HS-5 (cell line): ENCODE measurements at places on chromosomes 5 and 9.

GRCh38 chr9:101652601-101653175 lies 57.9 kb upstream of the PPP3R2 start:
- no peak for DNase-seq

DNA sequence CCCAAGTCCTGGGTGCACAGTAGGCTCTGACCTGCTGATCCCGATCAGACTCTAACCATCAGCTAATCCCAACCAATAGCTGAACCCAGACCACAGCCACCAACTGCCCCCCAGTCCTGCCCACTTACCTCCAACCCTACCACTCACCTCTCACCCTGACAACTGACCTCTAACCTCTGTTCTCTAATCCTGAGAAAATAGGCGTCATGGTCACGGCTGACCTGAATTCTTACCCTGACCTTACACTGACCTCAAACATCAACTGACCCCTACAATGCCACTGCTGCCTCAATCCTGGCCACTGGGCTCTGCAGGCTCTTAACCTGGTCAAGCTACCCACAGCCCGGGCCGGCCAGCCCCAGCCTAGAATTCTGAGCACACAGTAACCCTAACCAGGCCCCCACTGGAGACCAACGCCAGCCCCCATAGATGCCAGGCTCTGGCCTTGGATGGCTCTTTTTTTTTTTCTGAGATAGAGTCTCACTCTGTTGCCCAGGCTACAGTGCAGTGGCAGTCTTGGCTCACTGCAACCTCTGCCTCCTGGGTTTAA lies 63.8 kb upstream of the ASS1 start:
- DNase-seq, result no peak

DNA sequence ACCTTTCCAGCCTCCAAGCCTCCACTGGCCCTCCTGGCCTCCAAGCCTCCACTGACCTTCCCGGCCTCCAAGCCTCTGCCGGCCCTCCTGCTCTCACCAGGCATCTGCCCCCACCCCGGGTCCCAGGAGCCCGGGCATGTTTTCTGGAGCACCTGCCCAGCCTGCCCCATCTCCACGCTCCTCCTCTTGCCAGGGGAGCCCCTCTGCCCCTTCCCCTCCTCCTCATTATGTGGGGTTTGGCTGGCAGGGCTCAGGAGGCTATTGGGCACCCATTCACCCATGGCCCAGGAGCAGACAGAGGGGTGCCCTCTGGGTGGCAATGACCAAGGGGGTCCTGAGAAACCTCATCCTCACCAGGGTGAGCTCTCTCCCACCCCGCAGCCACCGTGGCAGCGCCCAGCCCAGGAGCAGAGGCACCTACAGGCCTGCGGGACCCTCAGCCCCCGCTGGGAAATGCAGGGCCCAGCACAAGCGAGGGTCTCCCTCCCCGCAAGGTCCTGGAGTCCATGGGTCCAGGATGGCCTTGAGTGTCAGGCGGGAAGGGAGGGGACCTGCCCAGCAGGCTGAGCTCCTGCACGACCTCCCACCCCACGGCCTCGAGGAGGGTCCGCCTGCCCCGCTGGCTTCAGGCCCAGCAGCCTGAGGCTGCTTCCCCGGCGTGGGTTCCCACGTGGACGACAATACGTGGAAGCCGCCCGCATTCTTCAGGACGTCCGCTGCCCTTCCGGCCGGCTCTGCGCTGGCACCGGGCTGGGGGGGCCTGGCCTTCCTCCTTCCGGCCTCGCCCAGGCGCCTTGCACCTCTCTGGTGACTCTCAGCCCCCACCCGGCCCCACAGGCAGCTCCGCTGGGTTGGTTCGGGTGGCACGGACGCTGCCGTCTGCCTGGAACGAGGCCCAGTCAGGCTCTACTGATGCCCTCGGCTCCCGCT lies 51.4 kb upstream of the NRARP start:
- DNase-seq, result no peak

DNA sequence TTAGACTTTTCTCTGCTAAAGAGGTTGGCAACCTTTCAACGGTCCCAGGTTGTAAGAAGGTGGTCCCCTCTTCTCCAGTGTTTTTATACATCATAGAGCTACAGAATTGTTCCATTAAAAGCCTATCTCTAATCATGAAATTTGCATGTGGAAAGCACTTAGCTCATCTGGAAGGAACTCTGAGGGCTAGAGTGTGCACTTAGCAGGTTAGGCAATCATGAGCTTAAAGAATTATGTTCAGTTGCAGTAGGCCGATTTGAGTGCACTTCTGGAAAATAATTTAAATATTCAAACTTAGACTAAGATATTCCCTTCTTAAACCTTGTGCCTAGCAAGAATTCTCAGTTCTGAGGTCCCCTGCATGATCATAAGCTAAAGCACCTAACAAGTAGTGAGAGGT lies 468.7 kb downstream of the SPATA31D1 start:
- DNase-seq, result no peak

- no peak for DNase-seq
Measured at GRCh38 chr5:29701600-29701999, 1491.9 kb upstream of the CDH6 start.

- DNase-seq, result no peak
Measured at GRCh38 chr5:117587111-117587510, 1012.5 kb upstream of the SEMA6A start.

- DNase-seq, result no peak
Measured at GRCh38 chr9:9341203-9341602, 1271.6 kb downstream of the PTPRD start.

DNA sequence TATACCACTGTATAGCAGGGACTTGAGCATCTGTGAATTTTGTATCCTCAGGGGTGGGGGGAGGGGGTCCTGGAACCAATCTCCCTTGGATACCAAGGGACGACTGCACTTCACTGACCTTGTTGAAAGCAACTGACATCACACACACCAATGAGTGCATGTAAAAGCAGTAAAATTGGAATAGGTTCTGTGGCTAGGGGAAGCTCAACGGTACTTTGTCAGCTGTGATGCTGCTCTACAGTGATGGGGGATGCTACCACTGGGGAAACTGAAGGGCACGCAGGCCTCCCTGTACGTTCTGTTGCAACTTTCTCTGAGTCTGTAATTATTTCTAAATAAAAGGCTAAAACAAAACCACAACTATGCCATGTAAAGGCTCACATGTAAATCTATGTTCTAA lies 47.0 kb upstream of the RETREG1 start:
- no peak for DNase-seq

- DNase-seq, result no peak
Measured at GRCh38 chr5:153896701-153897100, 142.0 kb downstream of the FAM114A2 start.

- no peak for DNase-seq
Measured at GRCh38 chr5:158802941-158803341, 296.8 kb downstream of the EBF1 start.

GRCh38 chr9:132242621-132243155 lies 80.8 kb downstream of the NTNG2 start:
- DNase-seq, result no peak

- DNase-seq, result no peak
Measured at GRCh38 chr9:97858826-97859225, 5.8 kb downstream of the FOXE1 start.

DNA sequence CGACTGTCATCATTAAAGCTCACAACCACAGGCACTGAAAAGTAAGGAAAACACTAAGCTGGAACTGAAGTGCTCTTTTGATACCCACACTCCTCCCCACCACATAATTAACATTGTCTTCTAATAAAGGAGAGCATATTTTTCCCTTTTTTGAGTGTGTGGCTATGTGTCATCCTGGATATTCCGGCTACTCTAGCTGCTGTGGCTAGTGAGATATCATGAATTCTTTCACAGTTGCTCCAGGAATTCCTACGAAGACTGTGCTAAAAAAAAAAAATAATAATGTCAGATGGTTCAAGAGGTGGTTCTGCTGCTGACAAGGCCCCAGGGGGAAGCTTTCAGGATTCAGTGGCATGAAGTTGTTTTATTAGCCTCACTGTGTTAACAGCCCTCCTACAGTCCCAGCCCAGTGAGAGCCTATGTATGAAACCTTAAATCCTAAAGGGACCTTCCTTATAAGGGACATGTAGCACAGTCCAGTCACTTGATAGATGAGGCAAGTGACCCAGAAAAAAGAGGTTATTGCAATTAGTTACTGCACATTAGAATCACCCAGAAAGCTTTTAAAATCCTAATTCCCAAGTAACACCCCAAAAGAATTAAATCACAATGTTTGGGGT lies 46.6 kb downstream of the TMEM252 start:
- no peak for DNase-seq

GRCh38 chr9:16044579-16044881 lies 491.7 kb downstream of the CCDC171 start:
- no peak for DNase-seq

GRCh38 chr5:103951776-103952175 lies 389.2 kb upstream of the NUDT12 start:
- no peak for DNase-seq

DNA sequence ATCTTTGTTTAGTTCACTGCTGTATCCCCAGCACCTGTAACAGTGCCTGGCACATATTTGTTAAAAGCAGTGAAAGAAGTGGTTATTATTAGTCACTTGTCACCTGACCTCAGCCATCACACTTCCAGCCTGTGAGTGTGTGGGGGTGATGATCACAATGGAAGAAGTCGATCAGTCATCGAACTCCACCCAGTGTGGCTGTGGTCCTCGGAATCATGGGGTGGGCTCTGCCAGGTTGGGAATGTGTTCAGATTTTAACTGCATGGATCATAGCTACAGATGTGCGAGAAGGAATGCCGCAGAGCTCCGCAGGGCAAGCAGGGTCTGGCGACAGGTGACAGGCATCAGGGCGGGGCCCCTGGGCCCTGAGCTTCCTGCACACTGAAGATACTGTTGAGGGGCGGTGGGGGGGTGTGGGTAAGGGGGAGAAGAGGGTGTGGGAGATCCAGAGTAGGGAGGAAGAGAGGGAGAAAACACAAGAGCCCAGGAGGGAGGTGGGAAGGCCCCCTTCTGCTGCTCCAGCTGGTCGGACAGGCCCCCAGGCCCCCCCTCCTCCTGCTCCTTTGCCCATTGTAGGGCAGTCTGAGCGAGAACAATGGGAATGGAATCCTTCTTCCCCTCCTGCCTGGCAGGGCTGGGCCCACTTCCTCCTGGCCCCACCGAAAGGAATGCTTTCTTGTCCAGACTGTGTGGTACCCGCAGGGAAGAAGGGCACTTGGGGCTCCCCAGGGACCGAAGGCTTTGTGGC lies 89.6 kb downstream of the SPRY4 start:
- DNase-seq, result no peak

DNA sequence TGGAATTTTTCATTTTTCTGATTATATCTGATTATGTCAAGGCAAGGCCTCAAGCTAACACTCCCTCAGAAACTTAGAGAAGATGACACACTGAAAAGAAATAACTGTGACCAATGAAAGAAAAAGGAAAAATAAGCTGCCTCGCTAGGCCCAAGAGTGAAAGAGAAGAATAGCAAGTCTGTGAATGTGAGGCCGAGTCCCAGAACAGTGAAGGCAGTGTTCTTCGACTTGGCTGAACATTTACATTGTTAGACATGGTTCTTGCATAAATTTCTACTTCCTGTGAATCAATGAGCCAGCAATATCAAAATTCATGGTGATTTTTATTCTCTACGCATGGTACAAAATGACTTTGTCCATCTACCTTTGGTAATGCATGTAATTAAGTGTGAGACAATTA lies at the start of gene ATP10B:
TSS of gene ATP10B (minus strand) at position 163 of the 400 bp plus-strand sequence. CDS start 164,137 bp downstream, outside the sequence.
- no peak for DNase-seq

- peak; percentile 84 for DNase-seq
Measured at GRCh38 chr5:95591490-95591901, 28.4 kb upstream of the GPR150 start.

- DNase-seq, result no peak
Measured at GRCh38 chr5:1122511-1123294, 10.8 kb upstream of the SLC12A7 start.

- DNase-seq, result no peak
Measured at GRCh38 chr9:82404196-82404870, 415.8 kb downstream of the SPATA31D1 start.

DNA sequence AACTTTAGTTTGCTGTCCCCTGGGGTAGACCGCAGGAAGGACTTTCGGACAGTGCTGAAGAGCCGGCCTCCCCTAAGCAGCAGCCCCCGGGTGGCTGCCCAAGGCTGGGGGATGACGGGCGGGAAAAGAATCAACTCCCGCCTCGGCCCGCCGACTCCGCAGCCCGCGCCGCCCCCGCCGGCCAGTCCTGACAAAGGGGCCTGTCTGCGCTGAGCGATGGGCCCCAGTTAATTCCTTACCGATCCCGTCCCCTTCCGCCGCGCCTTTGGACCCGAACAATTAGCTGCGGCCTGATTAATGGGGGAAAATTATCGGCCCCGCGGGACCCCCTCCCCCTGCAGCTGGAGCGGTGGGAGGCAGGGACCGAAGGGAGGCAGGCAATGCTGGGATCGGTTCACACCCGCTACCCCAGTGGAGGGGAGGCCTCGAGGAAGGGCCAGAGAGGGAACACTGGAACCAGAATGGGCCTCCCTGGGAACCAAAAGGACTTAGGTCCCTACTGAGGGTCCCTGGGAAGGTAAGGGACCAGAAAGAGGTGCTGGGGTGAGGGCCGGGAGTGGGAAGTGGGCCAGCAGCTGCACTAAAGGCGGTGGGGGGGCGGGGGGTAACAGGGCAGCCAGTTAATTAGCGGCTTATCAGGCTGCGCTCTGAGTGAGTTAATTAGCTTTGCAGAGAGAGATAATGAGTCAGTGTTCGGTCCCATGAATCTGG lies 4.2 kb downstream of the ARID3C start:
- DNase-seq, result no peak

- no peak for DNase-seq
Measured at GRCh38 chr9:87116492-87116891, 169.2 kb upstream of the GAS1 start.

DNA sequence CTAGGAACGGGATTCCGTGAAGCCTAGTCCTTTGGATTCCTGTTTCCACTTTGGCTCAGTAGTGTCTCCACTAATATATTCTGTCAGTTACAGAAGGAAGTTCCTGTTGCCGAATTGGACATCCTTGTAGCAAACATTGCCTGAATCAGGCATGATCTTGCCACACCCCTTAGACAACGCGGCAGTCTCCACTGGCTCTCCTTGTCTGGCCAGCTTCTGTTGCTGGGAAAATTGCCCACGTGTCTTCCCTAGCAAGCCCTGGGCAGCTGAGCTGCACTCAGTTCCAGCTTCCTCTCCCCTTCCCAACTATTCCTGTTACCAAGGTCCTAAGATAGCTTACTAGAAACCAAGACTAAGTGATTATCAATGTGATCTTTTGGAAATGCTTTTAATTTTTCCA lies 316.6 kb upstream of the RIOK2 start:
- no peak for DNase-seq

GRCh38 chr9:95182854-95183563 lies 134.5 kb downstream of the FANCC start:
- no peak for DNase-seq

- DNase-seq, result no peak
Measured at GRCh38 chr5:156591631-156592030, 258.5 kb upstream of the PPP1R2B start.
